ENCODE measurements at places on chromosomes 4 and X.

DNA sequence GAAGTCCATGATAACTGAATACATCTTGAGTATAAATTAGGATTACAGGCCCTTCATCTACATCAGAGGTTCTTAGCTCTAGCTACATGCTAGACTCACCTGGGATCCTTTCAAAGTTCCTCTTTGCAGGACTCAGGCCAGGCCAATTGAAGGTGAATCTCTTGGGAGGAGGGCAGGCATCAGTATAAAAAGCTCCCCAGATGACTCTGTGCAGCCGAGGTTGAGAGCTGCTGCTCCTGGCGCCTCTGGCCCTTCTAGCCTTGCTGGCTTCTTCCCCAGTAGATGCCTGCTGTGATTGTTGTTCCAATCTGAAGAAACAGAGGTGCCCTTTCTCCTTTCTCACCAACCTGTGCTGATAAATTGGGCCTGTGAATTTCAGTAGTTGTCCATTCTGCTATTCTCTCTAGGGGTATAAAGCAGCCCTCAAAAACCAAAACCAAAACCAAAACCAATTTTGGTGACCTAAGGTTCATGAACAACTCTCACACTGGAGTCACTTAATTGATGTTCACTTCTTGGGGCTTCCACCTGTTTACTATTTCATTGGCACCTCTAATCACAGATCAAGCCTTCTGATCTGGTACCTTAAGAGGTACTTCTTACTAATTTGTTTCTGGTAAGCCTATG is 78.7 kb downstream of the SUPT20HL2 start:
- no peak for DNase-seq

- no peak for DNase-seq
Observed at GRCh38 chr4:161906836-161907589, 256.8 kb downstream of the FSTL5 start.

DNA sequence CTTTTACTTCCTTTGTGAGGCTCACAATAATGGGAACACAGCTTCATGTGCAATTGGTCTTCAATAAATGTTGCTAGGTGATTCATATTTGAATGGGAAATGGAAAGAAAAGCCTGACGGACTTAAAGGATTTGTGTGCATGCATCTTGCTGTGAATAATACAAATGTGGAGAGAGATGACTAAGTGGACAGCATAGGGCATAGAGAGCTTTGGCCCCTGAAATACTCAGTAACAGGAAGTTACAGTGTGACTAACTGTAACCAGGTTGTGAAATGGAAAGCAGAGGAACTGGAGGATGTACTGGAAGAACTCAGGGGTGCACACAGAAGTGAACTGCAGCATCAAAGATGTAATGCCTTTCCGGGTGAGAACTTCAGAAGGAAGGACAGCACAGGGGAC is 206.7 kb downstream of the MGST2 start:
- DNase-seq, result no peak

DNA sequence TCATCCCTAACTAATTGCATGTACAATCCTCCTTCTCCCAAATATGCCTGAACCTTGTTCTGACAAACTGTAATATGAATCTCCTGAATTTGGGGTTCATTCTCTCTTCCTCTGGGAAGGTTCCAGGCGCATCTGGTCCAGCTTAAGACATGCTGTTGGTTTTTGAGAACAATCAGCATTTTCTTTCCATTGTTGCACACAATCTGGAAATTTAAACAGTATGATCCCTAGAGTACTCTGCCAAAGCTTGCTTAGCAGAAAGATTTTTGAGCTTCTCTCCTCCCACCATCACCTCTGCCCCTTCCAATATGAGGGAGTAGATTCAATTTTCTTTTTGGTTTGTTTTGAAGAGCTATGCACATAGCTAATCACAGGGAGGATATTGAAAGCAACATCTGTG is 50.1 kb downstream of the SRPX start:
- no peak for DNase-seq

GRCh38 chr4:84319124-84319523 is 180.0 kb downstream of the NKX6-1 start:
- DNase-seq, result no peak

GRCh38 chr4:82223715-82224114 is 150.1 kb downstream of the HNRNPD start:
- DNase-seq, result no peak

GRCh38 chr4:153466949-153467896 is 1.1 kb downstream of the TMEM131L start:
- peak; percentile 33 for DNase-seq

GRCh38 chr4:165288639-165289422 is 38.6 kb upstream of the MSMO1 start:
- DNase-seq, result no peak

DNA sequence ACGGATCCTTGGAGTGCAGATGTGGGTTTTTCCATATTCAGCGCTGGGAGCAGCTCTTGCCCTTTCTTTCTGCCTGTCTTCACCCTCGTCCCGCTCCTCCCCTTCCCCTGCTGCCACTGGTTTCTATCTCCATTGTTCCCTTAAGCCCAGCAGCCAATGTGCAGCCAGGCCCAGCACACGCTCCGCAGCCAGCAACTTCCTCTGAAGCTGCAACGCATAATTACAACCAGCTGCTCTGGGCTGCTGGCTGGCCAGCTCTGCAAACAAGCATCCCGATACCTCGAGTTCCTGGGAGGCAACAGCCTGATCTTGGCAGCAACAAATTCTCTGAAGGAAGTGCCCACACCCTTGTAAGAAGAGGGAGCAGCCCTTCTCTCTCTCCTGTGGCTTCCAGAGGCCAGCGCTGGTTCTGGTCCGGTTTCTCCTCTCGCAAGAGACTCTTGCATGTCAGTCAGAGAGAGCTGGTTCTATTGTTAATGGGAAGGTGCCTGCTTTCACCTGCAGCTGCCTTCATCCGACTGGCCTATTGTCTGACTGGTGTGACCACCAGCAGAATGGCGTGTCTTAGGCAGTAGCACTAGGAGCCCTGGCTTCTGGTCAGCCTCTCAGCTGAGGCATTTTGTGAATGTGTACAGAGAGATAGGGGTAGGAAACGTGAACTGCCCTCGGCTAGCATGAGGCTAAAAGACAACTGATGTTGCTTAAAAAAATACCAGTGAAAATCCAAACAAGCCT is 83.8 kb upstream of the MAML3 start:
- no peak for DNase-seq

GRCh38 chrX:12975670-12975965 is 708 bp downstream of the TMSB4X start:
- no peak for DNase-seq

DNA sequence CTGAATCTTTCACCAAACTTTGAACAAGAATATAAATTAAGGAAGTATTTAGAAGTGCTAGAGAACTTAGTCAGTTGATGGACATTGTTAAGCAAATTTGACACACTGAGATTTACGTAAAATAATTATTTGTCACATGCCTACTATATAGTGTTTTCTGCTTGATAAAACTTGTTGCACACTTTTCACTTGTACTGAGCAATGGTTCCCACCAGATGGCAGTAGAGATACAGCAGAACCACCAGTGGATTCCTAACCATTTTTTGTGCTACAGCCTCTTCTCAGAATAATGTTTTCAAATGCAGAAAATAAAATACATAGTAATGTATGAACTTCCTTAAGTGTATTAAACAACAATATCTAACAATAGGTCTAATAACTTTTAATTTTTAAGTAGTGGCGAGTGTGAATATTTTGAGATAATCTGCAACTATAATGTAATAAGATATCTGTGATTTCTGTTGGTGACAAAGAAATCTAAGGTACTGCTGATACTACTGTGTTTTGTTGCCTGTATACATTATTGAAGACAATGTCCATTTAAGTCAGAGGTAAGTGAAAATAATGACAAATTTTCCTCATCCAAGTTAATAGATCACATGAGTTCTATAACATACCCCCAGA is 81.2 kb downstream of the APOOL start:
- no peak for DNase-seq

GRCh38 chr4:93529692-93530372 is 298.7 kb upstream of the ATOH1 start:
- no peak for DNase-seq

- DNase-seq, result no peak
Observed at GRCh38 chr4:159926871-159927270, 824.0 kb downstream of the RAPGEF2 start.

DNA sequence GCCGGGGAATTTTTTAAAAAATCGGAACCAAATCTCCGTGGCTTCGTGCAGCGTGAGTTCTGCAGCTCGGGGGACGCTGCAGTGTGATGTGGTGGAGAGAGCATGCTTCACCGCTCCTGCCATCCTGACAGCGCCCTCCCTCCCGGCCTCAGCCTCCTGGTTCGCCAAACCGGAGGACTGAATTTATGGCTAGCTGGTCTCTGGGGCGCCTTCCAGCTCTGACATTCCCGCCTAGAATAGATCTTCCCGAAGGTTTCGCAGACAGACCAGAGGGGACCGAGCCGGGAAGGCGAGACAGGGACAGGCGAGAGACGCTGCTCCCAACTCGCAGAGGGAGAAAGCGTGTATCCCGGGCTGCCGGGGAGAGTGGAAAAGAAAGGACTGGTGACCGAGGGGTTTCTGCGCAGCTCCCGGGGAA is 25.9 kb downstream of the HOPX start:
- peak; percentile 3 for DNase-seq

GRCh38 chr4:183326853-183327252 is 4.6 kb upstream of the CLDN24 start:
- no peak for DNase-seq

DNA sequence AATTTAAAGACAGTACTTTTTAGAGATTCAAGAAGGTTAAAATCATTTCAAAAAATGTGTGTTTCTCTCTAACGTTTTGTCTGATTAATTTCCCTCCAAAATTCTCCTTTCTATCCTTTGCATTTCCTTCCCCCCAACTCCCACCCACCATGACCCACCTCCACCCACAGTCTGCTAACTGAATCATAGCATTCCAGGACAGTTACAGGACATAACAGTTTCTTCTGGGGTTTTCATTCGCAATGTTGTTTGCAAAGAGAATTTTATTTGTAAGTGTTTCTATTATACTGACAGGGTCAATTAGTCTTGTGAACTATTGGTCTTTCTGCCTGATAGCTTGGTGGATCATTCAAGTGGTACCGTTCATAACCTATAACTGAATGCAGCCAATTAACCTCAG is 53.7 kb downstream of the ANAPC10 start:
- no peak for DNase-seq

- DNase-seq, result no peak
Observed at GRCh38 chr4:18756671-18757070, 735.1 kb upstream of the LCORL start.

GRCh38 chr4:22881411-22881810 is 188.7 kb downstream of the GBA3 start:
- DNase-seq, result no peak

DNA sequence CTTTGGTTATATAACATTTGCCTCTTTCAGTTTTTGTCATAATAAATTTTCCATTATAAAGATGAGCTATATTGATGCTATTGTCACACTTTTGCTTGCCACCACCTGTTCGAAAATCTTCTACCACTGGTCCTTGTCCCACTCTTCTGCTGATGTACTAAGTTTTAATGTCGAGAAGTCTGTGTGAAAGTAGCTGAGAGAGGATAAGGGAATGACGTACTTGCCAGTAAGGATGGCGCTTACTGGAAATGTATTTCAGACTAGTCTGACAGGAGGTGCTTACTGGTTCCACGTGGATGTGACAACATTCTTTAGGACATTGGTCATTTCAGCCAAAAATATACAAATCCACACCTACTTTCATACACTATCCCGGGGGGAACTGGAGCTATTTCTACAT is 132.7 kb upstream of the NR3C2 start:
- DNase-seq, result no peak

DNA sequence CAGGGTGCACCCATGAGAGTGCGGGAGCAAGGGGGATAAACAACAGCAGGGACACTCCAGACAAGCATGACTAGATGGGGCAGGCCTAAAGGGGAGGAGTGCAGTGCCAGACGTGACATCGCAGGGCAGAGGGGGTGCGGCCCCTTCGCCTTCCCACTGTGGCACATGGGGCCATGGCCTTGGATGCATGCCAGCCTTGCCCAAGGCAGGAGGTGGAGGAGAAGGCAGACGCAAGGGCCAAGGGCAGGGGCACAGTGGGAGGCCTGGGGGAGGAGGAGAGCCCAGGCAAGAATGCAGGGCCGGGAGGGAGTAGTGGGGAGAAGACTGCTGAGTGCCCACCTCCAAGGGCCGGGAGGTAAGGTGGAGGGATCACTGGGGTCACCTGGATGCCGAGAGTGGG is 21.6 kb downstream of the PNMA6E start:
- no peak for DNase-seq

DNA sequence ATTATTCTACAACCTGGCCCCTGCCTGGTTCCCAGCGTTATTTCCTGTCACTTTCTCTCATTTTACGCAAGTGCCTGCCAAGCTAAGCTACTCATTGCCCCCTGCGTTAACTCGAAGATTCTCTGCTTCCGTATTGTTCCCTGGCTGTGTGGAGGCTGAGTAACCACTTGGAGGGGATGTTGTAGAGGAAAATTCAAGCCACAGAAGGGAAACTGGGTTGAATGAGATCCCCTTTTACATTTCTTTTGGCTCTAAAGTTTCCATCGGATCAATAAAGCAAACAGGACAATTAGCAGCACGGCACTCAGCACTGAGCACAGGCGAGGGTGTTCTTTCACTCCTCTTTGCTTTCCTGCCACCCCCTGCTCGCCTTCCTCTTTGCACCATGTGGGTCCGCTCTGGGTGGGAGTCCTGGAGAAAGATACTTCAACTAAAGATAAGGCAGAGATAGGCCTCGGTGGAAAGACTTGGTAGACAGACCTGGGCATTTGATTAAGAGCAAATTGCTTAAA is 4.2 kb upstream of the TMSB4X start:
- no peak for DNase-seq

GRCh38 chr4:54813674-54814073 is 155.9 kb downstream of the KIT start:
- DNase-seq, result no peak

DNA sequence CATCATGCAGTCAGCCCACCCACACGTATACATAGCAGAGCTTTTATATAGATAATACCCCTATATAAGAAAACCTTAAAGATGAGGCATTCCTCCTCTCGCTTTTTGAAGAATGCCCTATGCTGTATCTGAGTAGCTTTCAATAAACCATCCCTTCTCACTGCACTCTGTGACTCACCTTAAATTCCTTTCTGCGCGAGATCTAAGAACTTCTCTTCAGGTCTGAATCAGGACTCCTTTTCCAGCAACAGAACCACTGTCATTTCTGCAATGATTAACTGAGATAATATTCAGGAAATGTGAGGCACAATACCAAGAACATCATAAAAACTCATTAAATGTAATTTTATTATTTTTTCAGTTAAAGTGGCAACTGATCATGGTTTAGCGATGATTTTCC is 76.4 kb upstream of the DCLK2 start:
- no peak for DNase-seq

DNA sequence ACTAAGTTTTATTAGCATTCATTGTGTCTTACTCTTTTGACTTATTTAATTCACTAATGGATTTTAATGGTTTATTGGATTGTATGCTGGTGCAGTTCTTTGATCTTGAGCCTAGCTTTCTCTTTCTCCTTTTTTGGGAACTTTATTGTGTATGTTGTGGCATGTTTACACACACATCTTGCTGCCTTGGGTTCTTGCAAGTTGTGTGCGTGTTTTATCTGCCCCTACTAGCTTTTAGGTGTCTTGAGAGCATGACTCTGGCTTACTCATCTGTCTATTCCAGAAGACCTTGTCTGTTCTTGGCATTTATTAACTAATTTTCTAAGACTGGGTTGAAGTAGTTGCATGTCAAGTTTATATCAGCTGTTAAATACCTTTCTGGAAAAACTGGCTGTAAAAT is 2.7 kb downstream of the TMEM165 start:
- DNase-seq, result no peak
